ENCODE measurements at places on chromosomes 11 and 22. TPM values are rescaled to one million over a fixed set of nuclear protein-coding genes. Genes with fewer than 3 reads are reported as not detected.

- no peak for DNase-seq
Observed at GRCh38 chr22:49334976-49335375, 492.7 kb downstream of the BRD1 start.

DNA sequence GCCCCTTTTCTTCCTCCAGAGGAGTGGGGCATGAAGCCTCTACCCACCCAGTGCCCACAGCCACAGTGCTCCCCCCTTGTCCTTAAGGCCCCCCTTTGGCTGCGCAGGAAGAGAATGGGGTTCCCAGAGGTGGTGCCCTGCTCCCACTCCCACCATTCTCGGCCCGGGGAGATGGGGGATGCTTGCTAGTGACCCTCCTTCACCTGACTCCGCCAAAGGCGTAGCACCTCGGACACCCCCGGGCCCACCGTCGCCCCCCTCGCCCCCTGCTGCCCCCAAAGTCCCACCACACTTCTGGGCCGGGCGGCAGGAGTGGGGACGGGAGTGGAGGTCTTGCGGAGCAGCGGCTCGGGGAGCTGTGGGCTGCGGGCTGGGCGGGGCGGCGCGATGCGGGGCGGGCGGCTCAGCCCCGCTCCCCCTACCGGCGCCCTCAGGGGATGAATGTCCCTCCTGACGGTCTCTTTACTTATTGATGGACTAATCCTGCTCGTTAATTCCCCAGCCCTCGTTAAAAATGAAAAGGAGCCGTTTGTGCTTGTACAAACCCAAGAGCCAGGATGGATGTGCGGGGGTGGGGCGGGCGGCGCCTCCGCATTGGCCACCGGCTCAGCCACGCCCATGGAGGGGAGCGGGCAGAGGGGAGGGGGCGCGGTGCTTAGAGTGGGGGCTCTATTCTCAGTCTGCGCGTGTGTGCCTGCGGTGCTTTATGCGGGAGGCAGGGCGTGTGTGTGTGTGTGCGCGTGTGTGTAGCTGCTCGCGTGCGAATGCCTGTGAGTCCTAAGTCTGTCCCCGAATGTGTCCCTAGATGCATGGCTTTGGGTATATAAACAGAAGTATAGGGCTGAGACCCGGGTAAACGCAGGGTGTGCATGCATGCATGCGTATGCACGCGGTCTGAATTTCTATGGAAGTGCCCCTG is 25.6 kb downstream of the SYT7 start:
- DNase-seq: no peak

DNA sequence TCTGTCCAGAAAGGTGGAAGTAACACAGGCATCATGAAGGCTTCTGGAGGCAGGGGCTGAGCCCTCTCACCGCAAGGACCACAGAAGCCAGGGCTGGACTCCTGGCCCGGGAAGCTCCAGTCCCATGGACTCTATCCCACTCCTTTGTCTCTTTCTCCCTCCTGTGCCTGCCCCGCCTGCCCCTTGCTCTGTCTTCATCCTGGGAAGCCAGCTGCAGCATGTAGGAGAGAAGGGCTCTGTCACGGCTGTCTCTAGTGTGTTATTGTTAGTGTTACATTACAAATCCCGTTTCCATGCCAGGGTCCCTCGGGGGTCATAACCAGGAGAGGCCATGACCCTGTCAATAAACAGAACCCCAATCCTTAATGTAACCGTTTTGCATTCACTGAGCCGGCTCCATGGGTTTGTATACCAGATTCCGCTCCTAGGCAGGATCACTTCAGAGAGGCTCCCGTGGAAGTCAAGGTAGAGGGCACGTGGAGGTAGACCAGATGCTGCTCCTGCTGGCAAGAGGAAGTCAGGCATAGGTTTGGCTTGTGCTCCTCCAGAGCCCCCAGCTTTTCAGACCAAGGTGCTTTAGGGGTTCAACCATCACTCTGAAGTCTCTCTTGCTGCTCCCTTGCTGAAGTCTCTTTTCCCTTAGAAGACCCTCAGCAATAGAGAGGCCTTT is 293.2 kb downstream of the ETS1 start:
- no peak for DNase-seq

DNA sequence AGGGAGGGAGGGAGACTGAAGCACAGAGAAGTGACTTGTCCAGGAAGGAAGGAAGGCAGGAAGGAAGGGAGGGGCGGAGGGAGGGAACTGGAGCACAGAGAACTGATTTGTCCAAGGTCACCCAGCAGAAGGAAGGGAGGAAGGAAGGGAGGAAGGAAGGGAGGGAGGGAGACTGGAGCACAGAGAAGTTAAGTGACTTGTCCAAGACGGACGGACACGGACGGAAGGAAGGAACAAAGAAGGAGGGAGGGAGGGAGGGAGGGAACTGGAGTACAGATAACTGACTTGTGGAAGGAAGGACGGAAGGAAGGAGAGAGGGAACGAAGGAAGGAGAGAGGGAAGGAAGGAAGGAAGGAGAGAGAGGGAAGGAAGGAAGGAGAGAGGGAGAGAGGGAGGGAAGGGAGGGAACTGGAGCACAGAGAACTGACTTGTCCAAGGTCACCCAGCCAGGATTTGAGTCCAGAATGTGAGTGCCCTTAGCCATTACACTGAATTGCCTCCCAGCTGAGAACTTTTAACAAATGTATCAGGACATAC is 1.5 kb downstream of the SLC35F2 start:
- no peak for DNase-seq

GRCh38 chr11:118532091-118532490 is 1.1 kb downstream of the TMEM25 start:
- no peak for DNase-seq

- peak; percentile 68 for DNase-seq
Observed at GRCh38 chr22:41919357-41920224, 4.7 kb upstream of the SHISA8 start.

- no peak for DNase-seq
Observed at GRCh38 chr11:23201936-23202522, 341.8 kb upstream of the CCDC179 start.

GRCh38 chr11:44651535-44652155 is 75.1 kb upstream of the TSPAN18 start:
- DNase-seq: no peak

DNA sequence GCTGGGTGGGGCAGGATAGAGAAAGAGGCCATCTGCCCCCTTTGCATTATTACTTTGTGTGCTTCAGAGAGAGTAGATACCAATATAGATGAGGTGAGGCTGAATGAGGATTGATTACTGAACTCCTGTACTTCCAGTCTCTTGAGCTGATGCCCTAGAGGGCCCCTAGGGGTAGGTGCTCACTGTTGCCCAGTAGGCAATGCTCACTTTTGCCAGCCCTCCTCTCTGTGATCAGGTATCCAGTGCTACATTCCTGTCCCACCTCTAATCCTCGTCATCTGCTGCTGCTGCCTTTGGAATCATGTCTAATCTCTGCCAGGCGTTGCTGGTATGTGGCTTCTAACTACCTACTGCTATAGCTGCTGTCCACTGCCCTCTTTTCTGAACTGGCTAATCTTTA is 57.2 kb downstream of the CCDC83 start:
- DNase-seq: no peak

DNA sequence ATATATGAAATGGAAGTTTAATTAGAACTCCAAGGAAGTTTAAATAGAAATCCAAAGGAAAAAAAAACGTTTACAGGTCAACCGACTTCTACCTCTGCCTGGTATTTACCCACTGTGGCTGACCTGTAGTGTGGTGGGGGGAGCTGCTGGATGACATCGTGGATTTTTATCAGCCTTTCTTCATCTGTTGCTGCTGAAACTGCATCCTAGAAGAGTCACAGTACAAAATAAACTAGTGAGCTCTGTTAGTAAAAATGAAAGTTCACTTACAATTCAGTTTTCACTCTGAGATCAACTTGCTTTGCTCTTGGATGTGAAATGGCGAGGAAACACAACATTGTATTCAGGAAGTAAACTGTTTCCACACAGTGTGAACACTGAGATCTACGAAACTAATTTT is 43.2 kb upstream of the TP53AIP1 start:
- no peak for DNase-seq

DNA sequence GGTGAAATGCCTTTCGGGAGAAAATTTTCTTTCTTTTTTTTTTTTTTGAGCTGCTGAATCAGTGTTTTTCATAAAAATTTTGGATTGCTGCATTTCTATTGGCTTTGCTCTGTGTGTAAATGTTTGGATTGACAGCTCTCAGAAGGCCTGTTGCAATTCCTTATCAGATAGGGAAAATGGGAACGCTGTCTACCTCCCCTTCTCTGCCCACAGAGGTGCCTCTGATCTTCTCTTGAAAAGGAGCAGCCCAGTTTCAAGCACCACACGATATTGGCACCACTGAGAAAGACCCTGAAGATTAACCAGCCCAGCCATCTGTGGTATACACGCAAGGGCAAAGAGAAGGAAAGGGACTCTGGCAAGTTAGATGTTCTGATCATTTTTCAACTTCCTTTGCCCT is 1272.2 kb downstream of the LRRC4C start:
- DNase-seq: no peak

DNA sequence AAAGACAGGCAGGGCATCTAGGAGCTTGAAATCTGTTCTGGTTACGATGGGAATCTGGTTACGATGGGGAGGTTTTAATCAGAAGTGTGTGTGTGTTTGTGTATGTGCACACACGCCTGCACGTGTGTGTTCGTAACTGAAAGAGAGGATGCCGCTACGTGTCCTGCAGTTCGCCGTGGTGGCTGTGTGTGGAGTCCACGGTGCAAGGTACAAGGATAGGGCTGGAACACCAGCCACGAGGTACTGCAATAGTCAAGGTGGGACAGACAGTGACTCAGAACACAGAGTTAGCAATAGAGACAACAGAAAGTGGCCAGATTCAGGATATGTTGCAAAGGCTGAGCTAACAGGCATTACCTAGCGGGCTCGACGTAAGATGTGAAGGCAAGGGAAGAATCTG is 46.7 kb downstream of the IGSF9B start:
- DNase-seq: no peak

DNA sequence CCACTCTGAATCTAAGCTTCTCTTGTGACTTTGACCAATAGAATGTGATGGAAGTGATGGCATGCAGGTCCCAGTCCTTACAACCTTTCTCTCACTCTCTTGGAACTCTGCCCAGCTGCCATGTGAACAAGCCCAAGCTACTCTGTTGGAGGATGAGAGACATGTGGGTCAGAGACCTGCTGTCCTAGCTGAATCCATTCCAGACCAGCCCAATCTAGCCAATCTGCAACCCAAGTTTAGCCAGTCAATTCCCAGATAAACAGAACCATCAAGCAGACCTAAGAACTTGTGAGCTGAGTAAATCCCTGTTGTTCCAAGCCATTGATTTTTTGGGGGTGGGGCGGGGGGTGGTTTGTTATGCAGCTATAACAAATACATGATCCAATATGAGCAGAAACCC is 69.2 kb upstream of the GRK3 start:
- DNase-seq: no peak

DNA sequence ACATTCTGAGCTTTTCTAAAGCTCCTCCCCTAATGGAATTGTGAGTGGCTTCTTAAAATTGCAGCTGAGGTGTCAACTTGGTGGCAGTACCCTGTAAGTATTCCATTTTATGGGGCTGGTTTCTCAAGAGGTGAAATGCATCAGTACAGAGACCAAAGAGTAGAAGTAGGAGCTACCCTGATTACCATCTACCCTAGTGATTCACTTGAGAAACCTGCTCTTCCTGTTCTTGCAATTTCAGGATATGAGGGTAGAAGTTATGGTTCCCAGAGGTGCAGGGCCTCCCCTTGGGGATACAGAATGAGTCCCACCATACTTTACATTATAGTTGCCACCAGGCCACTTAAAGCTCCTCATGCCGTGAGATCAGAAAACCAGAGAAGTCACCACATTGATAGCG is 944.6 kb downstream of the OPCML start:
- DNase-seq: no peak

DNA sequence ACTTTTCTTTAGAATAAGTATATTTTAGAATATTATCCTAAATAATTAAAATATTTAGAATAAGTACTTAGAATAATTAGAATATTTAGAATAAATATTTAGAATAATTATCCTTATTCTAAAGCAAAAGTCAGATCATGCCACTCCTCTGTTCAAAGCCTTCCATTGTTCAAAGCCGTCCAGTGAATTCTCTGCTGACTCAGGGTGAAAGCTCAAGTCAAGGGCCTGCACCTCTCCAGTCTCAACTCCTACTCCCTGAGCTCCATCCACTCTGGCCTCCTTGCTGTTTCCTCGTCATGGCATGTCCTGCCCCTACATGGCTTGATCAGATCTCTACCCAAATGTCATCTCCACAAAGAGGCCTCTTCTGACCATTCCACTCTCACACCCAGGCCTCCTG is 30.0 kb downstream of the PLEKHA7 start:
- no peak for DNase-seq

- DNase-seq: peak; percentile 71
Observed at GRCh38 chr11:12167061-12168000, 56.9 kb downstream of the MICAL2 start.

DNA sequence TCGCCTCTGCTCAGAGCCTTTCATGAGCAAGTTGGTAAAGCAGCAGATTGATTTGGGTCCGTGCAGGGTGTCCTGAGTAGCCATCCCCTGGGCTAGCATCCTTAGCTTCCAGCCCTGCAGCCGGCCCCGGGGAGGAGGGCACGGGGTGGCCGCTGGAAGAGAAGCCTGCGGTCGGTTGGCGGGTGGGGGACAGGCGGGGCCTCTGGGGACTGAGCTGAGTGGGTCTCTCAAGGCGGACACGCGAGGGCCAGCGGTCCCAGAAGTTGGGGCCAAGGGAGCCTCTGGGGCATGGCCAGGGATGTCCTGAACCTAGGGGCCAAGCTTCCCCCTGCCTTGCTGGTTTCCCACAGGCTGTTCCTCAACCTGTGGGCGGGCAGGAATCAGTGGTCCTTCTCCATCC is 143.0 kb downstream of the TBC1D22A start:
- DNase-seq: no peak

DNA sequence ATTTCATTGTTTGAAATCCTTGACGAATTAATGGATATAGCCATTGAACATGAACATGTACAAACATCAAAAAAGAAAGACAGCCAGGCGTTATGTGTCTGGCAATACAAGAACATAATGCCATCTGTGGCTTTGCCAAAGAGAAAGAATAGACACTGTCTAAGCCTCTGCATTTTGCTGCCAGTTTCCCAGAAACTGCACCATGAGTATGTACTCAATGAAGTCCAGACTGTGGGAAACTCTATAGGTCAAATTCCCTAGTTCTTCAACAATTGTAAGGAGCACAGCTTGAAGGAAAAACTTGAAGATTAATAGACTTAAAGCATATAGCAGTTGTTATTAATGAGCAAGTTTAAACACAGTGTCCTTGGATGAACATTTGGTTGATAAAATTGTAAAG is 71.3 kb downstream of the BBOX1 start:
- DNase-seq: no peak

- no peak for DNase-seq
Observed at GRCh38 chr11:93817426-93818348, 32.7 kb downstream of the VSTM5 start.

GRCh38 chr11:95443386-95443785 is 212.4 kb upstream of the SESN3 start:
- DNase-seq: peak; percentile 63

PYGM gene
- 1.6 TPM for total RNA-seq

DGAT2 gene
- total RNA-seq: 3.1 TPM

OR51B5 gene
- total RNA-seq: not detected

GTSE1 gene
- 42.6 TPM for total RNA-seq

OR2AG2 gene
- total RNA-seq: not detected

OR5AK2 gene
- total RNA-seq: not detected

OR56A1 gene
- total RNA-seq: not detected

ALKBH3 gene
- total RNA-seq: 35.8 TPM

ZBTB16 gene
- total RNA-seq: 7.7 TPM

PNPLA2 gene
- total RNA-seq: 33.2 TPM

HMOX1 gene
- total RNA-seq: 2.7 TPM

EML3 gene
- 113 TPM for total RNA-seq

KCNJ4 gene
- not detected for total RNA-seq

TUBA8 gene
- total RNA-seq: 3.3 TPM

HTR3B gene
- total RNA-seq: not detected

LGR4 gene
- total RNA-seq: 0.67 TPM

MAJIN gene
- 0.82 TPM for total RNA-seq
